ENCODE measurements at places on chromosomes 11 and 22.

GRCh38 chr11:66321606-66322005 lies 4.8 kb upstream of the CD248 start:
- no peak for DNase-seq

DNA sequence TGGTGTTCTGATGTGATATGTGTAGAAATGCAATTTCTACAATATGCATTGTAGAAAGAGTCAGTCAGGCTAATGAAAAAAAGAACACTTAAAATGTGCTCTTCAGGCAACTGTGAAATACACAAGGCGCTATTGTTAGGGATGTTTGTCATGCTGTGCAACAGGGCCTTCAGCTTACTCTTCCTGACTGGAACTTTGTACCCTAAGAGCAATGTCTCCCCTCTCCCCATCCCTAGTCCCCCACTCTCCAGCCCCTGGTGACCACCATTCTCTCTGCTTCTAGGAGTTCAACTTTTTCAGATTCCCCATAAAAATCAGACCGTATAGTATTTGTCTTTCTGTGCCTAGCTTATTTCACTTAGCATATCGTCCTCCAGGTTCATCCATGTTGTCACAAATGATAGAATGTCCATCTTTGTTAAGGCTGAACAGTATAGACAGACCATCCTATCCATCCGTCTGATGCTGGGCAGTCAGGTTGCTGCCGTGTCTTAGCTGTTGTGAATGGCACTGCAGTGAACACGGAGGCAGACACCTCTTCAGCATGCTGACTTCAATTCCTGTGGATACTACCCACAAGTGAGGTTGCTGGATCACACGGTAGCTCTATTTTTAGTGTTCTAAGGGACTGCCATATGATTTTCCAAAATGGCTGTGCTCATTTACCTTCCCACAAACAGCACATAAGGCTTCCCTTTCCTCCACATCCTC lies 10.7 kb downstream of the NDUFV1 start:
- DNase-seq = no peak

DNA sequence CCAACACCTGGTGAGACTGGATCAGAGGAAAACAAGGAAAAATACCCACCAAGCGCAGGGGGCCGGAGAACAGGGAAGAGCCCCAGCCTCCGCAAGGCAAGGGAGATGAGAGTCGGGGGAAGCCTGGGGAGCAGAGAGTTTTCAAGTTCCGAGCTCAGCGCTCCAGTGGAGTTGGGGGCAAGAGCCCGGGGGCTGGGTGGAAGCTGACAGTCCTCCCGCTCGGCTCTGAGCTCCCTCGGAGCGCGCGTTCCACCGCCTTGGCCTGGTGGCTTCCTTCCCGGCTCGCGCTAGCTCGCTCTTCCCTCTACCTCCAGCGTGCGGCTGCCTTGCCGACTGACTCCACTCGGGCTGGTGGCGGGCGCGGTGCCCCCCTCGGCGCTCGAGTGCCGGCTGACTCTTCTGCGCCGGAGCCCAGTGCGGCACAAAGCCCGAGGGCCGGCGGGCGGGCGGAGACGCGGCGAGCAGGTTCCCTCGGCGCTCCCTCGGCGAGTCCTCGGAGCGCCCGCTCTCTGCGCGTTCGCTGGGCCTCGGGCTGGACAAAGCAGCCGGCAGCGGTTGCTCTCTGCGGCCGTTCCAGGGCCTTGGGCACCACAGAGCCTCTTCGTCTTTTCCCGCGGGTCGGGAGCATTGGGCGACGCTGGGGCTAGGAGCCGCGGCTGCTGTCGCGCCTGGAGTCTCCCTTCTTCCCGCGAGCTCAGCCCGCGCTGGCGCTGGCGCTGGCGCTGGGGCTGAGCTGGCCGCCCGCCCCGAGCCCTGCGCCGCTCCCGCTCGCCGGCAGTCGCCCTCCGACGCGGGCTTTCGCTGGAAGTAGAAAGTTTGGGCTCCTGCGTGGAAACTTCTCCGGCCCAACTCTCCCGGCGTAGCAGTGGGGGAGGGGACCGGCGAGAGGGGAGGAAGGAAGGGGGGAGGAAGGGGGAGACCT lies 1.0 kb downstream of the PAX6 start:
- DNase-seq = peak; percentile 35

GRCh38 chr22:21754523-21754922 lies 18.9 kb upstream of the YPEL1 start:
- DNase-seq = peak; percentile 62

GRCh38 chr22:50048836-50049235 lies 9.3 kb downstream of the TTLL8 start:
- DNase-seq = no peak

GRCh38 chr11:67020949-67021348 lies 2.0 kb upstream of the SYT12 start:
- DNase-seq = no peak

- no peak for DNase-seq
Observed at GRCh38 chr11:1931341-1932104, 12.0 kb downstream of the TNNT3 start.

DNA sequence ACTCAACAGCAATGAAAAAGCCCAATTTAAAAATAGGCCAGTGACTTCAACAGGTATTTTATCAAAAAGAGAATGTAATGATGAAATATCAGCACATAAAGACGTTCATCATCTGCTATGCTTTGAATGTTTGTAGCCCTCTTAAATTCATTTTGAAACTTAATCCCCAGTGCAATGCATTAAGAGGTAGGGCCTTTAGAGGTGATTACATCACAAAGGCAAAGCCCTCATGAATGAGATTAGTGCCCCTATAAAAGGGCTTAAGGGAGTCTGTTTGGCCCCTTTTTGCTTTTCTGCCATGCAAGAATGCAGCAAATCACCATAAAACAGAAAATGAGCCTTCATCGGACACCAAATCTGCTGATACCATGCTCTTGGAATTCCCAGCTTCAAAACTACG lies 637.0 kb downstream of the DLG2 start:
- DNase-seq = no peak
